Stimulated activated CD8-positive, alpha-beta memory T cell treated with anti-CD3 and anti-CD28 coated beads, Interleukin-12 subunit alpha, Interleukin-12 subunit beta, amount 100 ng/mL, for 1 hour (primary cell): ENCODE measurements at places on chromosomes 6 and 20.

GRCh38 chr6:345747-346385 lies 45.7 kb upstream of the IRF4 start:
- DNase-seq: no peak

DNA sequence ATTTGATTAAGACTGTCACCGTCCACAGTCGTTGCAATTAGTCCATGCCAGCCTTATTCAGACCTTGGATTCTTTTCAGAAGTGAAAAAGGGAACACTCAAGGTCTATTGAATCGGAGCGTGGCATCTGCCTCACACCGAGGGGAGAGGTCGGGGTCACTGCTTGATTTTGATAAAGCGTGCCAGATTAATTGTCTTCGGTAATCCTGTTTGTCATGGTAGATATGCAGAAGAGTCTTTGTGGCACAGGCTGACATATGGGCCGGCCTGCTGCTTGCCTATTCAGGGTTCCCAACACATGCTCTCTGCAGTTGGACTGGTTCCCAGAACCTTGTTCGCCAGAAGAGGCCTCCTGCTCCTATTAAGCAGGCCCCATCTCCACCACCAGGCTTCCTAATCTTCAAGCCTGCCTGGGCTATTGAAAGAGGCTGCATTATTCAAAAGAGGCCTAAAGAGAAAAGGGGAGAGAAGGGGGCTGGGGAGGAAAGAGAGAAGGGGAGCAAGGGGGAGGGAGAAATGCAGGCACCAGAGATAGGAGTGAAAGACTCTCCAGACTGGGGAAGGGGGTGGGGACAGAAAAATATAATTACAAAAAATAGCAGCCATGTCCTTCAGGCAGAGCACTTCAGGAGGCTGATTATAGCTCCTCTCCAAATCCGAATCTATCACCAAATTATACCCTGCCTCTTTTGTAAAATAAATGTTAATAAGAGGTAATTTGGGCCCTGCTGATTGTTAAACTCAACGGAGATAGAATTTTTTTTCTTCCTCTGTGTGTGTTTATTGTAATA lies 611.3 kb downstream of the HDGFL1 start:
- DNase-seq: no peak

DNA sequence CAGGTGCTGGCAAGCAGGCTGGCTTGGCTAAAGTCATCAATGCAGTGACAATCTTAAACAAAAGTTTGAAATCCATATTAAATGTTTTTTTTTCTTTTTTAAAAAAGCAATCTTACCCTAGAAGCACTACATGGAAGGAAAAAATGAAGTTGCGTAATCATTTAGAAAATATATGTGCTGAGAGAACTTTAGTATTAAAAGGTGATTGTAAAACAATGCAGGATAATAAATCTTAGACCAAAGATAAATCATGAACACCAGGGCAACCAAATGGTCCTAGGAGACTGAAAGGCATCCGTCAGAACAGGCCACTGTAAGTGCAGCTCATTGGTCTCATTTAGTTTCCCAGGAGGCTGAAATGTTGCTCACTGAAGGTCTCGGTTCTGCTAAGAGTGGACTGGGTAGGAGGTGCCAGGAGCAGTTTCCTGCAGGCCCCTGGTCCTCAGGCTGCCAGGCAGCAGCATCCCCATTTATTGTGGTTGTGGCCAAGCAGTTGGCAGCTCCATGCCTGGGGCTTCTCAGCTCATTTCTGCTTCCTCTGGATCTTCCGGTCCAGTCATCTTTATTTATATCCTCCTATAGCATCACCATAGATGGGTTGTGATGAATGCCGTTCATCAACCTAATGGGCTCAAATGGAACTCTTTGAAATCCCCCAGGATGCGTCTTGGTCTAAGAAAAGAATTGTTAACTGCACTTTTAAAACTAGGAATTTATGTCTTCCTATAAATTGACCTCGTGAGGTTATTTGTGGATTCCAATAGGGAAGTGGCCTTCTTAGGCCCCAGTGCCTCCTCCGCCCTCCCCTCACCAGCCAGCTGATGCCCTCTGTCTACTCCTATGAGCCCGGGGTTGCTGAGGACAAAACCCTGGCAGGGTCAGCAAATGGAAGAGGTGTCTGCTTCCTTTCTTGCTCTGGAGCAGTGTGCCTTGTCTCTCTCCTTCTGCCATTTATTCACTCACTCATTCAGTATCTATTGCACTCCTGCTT lies 269.0 kb downstream of the UST start:
- no peak for DNase-seq

GRCh38 chr6:10682355-10682988 lies 11.9 kb downstream of the C6orf52 start:
- no peak for DNase-seq

GRCh38 chr20:64216036-64216435 lies 39.5 kb upstream of the PCMTD2 start:
- DNase-seq: no peak
